GM04503 (cell line): ENCODE measurements at places on chromosomes 13 and 19.

- DNase-seq: no peak
Measured at GRCh38 chr13:21913010-21913409, 242.1 kb downstream of the FGF9 start.

DNA sequence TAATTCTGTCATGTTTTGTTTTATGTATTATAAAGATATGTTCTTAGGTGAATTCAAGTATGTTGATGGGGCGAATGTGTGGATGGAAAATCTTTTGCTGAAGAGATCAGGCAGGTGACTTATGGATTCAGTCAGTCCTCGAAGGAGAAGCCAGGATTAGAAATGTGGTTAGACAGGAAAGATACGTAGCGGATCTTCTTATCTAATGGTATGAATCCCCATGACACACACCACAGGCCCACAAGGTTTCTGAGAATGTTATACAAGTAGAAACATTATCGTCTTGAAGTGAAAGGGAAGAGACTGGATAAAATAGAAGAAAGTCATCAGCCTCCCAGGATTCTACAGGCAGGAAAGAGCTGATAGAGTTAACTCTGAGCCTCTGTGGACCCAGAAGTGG is 69.0 kb upstream of the RFXAP start:
- DNase-seq: no peak

GRCh38 chr19:49554701-49555181 is 25.6 kb downstream of the NOSIP start:
- no peak for DNase-seq

GRCh38 chr13:22000191-22000590 is 329.3 kb downstream of the FGF9 start:
- no peak for DNase-seq

GRCh38 chr19:46303691-46304397 is 7.0 kb downstream of the HIF3A start:
- DNase-seq: no peak

DNA sequence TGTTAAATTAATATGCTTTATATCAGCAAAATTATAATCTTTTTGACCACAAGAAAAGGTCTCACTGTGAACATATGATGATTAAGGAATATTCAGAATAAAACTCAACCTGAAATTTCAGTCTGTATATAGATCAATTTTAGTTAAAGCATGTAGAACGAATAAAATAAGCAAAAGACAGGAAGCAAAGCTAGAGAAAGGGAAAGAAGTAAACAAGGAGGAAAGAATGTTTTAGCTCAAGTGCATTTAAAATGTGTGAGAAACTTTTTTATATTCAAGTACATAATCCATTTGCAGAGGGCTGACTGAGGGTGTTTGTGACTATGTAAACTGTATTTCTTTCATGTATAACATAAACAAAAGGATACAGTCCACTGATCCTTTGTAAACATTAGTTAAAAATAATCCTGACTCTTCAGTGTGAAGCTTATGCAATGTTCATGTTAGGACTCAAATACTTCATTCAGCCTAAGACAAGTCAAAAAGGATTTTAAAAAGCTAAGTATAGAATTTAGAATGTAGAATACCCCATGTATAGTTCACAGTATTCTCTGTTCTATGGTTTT is 472.1 kb downstream of the DIAPH3 start:
- DNase-seq: no peak

GRCh38 chr19:58570770-58571574 is 2.2 kb downstream of the MZF1 start:
- DNase-seq: no peak

- DNase-seq: no peak
Measured at GRCh38 chr19:31885280-31885853, 460.0 kb upstream of the ZNF507 start.

DNA sequence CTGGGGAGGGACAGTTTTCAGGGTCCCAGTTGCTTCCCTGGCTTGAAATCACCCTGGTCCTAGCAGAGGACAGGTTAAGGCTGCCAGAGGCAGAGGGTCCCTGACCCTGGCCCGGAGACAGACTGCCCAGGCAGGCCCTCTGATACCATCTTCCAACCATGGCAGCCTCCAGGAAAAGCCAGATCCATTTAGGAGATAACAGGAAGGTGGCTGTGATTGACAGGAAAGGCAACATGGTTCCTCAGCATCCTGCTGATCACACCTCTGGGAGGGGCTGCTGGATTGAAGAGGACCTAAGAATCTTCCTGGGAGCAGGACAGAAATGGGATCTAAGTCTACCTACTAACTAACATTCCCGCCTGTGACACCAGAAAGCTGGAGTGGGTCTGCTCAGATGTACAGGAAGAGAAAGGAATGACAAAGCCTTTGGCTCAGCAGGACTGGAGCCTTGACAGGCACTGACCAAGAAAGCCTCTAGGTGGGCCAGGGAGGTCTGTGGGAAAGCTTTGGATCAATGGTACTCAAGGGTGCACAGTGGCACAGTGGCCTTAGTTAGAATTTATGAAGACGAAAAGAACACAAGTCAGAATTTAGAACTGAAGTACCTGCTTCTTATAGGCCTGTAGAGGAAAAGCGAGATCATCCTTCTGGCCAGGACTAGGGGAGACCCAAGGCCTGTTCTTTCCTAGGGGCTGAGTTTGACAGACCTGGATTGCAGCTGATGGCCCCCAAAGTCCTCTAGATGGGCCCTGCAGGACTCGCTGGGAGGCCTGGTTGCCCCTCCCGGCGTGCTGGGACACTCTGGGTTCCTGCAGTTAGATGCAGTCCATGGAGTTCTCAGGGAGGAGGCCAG is 2.3 kb upstream of the PRKACA start:
- no peak for DNase-seq

GRCh38 chr13:45368571-45368970 is 27.6 kb upstream of the TPT1 start:
- no peak for DNase-seq

GRCh38 chr13:74289107-74289506 is 154.9 kb upstream of the KLF12 start:
- no peak for DNase-seq

DNA sequence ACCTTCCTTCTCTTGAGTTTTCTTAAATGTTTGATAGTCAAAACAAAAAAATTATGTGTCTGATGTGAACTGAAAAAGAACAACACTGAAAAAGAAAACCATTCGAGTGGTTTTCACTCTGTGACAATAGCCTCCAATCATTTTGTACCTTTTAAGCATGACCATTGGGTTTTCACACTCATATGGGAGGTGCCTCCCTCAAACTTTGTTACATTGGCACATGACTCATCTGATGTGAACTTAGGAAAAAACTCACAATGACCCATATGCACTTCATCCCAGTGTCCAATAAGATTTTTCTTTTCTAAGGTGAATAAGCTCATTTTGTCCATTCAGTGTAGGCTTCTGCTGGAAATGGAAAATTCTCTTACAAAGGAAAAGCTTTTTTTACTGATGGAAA is 66.6 kb upstream of the XPO4 start:
- DNase-seq: peak; percentile 18

- DNase-seq: no peak
Measured at GRCh38 chr19:55344444-55344843, 4.8 kb downstream of the KMT5C start.

DNA sequence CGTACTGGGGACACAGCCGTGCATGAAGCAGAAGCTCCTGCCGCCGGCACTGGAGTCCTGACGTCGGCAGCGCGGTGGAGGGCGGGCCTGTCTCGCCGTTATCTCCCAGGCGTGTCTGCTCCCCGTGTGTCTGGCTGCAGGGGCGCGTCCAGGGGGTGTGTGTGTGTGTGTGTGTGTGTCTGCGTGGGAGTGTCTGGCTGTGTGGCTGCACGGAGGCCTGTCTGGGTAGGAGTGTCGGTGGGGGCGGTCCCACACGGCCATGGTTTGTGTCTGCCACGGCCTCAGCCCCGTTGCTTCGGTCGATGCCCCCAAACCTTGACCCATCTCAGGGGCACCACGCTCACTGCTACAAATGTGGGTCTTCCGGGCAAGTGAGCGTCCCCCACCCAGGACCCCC is 18.3 kb downstream of the ARID3A start:
- DNase-seq: no peak

DNA sequence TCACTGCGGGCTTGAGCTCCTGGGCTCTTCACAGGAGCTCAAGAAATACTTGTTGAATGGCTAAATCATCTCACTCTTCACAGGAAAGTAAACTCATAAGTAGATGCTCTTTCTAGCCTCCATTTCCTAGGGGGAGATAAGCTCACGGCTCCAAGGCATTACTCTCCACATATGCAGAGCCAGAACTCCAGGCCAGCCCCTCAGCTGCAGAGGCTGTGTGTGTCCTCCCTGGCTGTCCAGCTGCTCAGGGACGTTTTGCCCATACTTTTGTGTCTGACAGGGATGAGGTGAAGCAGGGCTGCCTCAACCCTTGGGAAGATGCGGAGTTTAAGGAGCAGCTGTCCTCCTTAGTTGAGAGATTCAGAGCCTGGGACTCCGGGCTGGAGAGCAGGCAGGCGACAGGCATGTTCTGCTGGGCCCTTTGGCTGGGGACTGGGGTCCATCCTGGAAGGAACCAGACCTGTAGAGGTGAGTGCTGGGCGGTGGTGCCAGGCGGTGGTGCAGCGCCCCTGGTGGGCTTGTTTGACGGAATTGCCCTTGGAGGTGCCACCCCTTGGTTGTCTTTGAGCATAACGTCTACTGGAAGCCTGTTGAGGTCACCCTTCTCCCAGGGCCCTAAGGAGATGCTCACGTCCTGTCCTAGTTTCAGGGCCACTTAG is 20.5 kb upstream of the SLC15A1 start:
- no peak for DNase-seq

- DNase-seq: no peak
Measured at GRCh38 chr19:45403781-45404556, 900 bp downstream of the PPP1R13L start.

- DNase-seq: no peak
Measured at GRCh38 chr19:35429698-35430408, 18.2 kb upstream of the FFAR2 start.

GRCh38 chr19:7975037-7975436 is 30.4 kb downstream of the ELAVL1 start:
- no peak for DNase-seq

- peak; percentile 70 for DNase-seq
Measured at GRCh38 chr13:30038884-30039283, 188.5 kb upstream of the UBL3 start.

- no peak for DNase-seq
Measured at GRCh38 chr13:113502686-113503085, 12.2 kb upstream of the DCUN1D2 start.

DNA sequence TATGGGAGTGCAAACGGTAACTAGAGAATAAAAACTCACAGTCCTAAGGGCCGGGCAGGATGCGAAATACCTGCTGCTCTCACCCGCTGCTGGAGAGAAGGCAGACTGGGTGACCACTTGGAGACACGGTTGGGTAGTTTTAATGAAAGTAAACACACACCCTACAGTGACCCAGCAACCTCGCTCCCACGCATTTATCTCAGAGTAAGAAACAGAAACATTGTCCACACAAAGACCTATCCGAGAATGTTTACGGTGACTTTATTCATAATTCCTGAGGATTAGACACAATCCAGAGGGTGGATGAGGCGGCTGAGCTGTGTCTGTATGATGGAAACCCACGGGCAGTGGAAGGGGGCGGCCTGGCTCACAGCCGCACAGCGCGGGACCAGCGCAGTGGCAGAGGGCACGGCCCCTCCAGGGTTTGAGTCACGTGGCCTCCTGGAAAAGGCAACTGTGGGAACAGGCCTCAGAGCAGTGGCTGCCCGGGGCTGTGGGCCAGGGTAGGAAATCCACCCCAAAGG is 73.5 kb upstream of the C13orf46 start:
- no peak for DNase-seq

DNA sequence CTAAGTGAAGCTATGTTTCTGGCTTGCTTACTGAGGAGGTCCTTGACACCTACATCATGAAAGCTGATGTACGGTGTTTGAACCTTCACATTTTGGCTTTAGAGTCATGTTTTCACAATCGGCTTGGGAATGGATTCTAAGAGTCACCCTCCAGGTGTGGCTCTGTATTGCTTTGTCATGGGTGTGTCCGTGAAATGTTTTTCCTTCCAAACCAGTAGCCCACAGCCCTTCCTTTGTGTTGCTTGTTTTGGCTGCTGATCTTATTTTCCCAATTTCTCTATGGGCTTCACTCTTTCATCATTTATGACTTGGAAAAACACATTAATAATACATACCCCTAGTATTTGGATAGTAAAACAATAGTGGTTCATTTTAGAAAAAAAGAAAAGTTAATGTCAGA is 240.6 kb downstream of the GGACT start:
- no peak for DNase-seq

DNA sequence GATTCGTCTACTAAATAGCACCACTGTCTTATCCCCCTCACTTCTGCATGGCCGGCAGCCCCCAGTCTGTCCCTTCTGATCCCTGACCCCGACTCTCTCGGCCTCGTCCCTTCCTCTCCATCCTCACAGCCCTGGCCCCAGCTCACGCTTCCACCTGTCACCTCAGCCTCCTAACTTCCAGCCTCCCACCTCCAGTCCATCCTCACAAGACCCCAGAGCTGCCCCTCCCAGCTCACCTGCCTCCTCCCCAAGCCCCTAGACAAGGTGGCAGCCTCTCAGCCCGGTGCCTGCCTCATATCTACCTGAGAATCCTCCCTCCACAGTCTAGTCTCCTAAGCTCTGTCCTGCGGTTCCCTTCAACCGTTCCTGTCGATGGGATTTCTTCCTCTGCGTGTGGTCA is 10.0 kb downstream of the KCNC3 start:
- DNase-seq: no peak

DNA sequence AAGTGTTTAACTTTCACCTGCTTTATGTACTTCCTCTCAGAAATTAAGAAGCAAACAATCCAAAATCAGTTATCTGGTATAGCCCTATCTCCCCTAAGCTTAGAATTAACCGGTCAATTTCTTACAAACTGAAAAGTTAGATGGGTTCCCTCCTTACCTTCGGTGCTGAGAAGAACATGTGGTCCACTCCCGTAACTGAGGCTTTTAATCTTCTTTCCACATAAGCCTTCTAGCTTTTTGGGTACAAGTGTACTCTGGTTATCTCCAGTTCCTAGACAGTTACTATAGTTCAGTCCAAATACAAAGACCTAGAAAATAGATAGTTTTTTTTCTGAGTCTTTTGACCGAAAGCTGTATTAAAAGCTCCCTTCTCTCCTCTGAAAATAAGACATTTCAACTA is 18.9 kb downstream of the RCBTB1 start:
- no peak for DNase-seq

- no peak for DNase-seq
Measured at GRCh38 chr19:58551123-58551497, 3.8 kb downstream of the CHMP2A start.

GRCh38 chr13:100872761-100873160 is 198.2 kb upstream of the TMTC4 start:
- DNase-seq: no peak

DNA sequence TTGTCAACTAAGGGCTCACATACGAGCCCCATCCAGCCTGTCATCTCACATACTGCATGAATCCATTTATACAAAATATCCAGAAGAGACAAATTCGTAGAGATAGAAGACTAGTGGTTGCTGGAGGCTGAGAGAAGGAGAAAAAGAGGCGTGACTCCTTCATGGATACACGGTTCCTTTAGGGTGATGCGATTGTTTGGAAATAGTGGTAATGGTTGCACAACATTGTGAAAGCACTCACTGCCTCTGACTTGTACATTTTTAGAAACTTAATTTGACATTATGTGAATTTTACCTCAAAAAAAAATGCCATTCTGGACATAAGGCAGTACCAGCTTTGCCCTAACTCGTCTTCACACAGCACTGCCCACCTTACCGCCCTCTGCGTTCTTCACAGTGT is 27.3 kb downstream of the IGFL1 start:
- DNase-seq: no peak

GRCh38 chr13:72842991-72843390 is 61.1 kb downstream of the PIBF1 start:
- DNase-seq: no peak

- no peak for DNase-seq
Measured at GRCh38 chr13:32300920-32301319, 14.2 kb downstream of the ZAR1L start.
